ENCODE measurements at places on chromosomes 2 and 18.

GRCh38 chr2:10086950-10087349, 6.7 kb upstream of the CYS1 start:
- DNase-seq, result no peak

DNA sequence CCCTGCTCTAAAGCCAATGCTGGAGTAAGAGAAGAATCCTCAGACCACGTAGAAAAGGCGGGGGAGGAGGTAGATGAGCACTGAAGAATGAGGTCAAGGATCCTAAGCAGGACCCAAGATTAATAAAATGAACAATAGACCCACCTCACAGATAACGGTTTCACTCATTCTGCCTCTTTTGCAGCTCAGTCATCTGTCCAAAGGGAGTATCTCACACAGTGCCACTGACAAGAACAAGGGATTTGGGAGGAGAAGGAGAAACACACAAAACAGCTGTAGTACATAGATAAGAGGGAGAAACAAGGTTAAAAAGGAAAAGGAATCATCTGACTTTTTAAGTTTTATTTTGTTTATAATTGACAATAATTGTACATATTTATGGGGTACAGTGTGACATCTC, 30.9 kb upstream of the SULT1C4 start:
- no peak for DNase-seq

GRCh38 chr18:79465392-79465991, 69.8 kb downstream of the NFATC1 start:
- peak; percentile 62 for DNase-seq

GRCh38 chr2:210318891-210319290, 3.9 kb upstream of the MYL1 start:
- DNase-seq, result no peak

GRCh38 chr2:223486751-223487150, 115.4 kb downstream of the SCG2 start:
- DNase-seq, result no peak

- no peak for DNase-seq
Measured at GRCh38 chr2:102550151-102550550, 69.2 kb upstream of the SLC9A2 start.

DNA sequence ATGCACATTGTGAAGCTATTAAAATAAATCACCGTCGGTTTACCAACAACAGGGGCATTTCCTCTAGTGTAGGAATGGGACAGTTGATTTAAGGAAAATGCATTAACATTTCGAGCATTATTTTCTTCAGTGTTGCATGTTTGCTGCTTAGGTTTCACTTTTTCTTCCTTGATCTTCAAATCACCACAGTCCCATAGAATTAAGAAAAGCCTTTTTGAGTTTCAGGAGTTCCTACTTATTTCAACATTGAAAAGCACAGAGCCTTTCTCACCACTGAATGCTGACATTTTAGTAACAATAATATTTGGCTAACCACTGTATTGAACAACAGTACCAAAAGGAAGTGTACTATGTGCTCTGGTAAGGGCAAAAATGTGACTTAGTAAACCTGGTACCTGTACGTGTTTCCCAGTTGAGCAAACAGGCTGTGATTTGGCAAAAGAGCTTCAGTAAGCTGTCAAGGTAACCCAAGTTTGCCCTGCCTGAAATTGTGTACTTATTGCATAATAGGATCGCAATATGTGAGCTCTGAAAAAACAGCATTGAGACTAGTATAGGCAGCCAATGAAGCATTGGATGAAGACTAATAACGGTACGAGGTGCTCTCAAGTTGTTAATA, 2.2 kb downstream of the LRRTM4 start:
- no peak for DNase-seq

- DNase-seq, result no peak
Measured at GRCh38 chr18:58055890-58056558, 12.0 kb downstream of the NEDD4L start.

- DNase-seq, result no peak
Measured at GRCh38 chr2:145108361-145108778, 588.5 kb upstream of the ZEB2 start.

GRCh38 chr2:81876624-81877023, 1572.1 kb upstream of the LRRTM1 start:
- no peak for DNase-seq

DNA sequence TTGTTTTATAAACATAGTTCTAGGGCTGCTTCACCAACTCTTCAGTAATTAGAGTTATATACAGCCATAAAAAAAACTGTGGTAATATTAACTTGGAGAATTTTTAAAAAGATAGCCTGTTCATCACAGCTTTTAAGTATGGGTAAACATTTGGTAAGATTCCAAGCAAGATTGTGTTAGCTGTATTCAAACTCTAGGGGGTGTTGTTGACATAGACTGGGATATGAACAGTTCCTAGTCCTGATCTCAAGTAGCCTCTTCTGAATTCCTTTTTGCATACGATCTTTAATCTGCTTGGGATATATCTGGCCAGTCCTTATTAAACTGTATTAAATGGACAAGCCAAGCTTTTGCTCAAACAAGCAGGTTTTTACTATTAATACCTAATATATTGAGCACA, 13.4 kb downstream of the NOP58 start:
- no peak for DNase-seq

- DNase-seq, result no peak
Measured at GRCh38 chr18:741931-742512, 29.6 kb upstream of the ENOSF1 start.

DNA sequence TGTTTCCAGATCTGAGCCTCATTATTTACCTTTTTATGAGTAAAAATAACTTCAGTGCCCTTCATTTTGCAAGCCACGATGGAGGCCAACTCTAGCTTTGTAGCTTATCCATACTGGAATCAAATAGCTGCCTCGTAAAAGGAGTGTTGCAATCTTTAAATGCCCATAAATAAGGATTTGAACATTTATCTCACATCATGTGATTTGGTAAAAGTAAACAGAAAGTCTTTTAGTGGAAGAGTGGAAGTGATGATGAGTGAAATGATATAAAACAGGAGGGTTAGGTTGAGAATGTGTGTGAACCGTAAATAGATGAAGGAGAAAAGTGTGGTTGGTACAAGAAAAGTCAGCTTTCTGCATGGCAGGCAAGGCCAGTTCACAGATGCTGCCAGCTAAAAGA, 348.9 kb downstream of the OSR1 start:
- DNase-seq, result no peak

GRCh38 chr18:711657-712400, 601 bp downstream of the ENOSF1 start:
- DNase-seq, result peak; percentile 82

- no peak for DNase-seq
Measured at GRCh38 chr2:159996792-159997546, 65.4 kb downstream of the PLA2R1 start.

DNA sequence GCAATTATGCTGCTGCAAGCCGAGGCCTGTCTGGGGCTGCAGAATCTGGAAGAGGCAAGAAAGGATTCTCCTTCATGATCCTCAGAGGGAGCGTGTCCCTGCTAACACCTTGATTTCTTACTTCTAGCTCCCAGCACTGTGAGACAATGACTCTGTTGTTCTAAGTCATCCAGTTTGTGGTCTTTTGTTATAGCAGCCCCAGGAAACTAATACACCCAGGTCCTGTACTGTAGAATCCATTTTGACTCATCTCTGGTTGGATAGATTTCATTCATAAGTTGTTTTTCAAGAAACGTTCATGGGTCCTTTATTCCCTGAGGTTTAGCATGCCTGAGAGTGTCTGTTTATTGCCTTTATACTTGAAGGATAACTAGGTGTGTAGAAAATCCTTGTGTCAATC, 112.7 kb downstream of the TMEM17 start:
- no peak for DNase-seq

DNA sequence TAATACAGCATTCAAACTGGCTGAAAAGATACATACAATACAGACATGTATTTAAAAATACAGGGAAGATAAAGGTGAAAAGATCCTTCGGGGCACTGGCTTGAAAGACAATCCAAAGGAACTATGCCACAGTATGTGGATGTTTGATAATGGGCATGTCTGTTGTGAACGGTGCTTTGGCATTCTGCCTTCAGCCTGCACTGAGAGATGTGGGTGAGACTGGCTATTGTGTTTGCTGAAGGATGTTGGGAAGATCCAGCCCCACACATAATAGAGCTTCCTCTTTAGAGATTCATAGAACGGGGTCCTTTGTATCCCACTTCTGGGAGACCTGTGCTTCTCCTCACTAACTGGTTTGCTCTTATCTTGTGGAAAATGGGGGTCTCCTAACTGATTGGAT, 65.1 kb upstream of the CXCR4 start:
- no peak for DNase-seq

DNA sequence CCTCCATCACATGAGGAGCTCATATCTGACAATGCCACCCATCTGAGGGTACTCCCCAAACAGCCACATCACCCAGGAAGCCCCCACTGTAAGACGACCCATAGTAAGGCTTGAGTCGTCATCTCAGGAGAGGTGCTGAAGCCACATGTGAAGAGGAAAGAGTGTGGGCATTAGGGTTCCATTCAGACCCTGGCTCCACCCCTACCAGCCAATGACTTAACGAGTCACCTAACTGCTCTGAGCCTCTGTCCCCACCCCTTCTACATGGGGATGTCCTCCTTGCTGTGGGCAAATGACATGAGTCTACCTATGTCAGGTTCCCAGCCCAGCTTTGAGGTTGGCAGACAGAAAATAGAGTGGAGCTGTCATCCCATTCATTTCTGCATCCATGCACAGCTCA, 46.3 kb downstream of the C1QL2 start:
- DNase-seq, result no peak

GRCh38 chr2:174977364-174977763, 27.8 kb downstream of the CHN1 start:
- DNase-seq, result no peak

DNA sequence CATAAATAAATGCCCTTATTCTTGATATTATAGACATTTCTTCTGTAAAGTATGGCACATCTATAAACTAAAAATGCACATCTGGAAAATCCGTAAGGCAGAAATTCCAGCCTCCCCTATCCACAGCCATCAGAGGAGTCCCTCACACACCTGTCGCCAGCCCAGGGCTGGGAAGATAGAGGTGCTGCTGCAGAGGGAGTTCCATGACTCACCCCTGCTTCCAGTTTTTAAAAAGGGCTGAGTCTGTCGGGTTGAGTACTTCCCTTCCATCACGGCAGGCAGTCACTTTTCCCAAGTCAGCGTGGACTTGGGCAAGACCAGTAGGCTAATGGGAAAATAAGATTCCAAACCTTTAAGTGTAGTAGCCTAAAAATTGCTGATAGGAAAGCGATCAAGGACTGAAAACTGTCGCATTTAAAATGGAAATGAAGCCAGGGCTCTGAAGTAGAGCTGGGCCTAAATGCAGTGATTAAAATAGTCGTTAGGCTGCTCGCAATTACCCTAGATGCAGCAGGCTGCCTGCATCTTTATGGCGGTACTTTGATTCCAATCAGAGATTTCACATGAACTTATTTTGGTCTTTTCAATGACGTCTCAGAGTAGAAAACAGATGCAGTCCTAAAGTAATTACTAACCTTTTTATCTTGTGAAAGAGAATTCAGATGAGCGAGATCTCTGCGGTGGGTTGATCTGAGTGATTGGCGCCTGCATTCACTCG, 280.5 kb downstream of the AGAP1 start:
- DNase-seq, result no peak

DNA sequence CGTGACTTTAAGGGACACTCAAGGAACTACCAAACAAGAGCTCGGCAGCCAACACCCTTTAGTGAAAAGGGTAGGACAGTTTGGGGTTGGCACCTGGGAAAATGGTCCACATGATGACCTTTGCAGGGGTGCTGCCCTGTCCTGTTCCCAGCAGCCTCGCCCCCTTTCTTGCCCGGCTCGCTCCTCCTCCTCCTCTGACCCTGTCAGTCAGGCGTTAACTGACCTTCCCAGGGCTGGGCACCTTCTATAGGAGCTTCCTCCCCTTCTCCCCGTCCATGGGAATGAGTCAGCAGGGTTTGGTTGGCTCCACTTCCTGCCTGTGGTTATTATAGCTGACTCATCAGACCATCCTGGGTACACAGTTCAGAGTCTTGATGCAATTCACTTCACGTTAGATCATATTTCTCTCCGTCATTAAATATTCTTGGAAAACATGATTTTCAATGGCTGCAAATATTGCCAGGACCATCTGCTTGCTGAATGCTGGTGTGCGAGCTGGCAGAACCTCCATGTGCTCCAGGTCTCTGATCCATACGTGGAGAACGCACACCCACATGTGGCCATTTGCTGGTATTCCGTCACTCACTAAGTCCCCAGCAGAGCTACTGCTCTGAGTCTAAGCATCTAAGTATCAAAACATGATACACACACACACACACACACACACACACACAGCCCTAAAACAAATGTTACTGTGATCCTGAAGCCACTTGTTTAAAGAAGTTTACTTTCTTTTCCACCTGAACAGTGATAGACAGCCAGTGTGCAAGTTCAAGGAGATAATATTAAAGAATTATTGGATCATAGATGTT, 185.0 kb downstream of the ANAPC1 start:
- DNase-seq, result peak; percentile 83

DNA sequence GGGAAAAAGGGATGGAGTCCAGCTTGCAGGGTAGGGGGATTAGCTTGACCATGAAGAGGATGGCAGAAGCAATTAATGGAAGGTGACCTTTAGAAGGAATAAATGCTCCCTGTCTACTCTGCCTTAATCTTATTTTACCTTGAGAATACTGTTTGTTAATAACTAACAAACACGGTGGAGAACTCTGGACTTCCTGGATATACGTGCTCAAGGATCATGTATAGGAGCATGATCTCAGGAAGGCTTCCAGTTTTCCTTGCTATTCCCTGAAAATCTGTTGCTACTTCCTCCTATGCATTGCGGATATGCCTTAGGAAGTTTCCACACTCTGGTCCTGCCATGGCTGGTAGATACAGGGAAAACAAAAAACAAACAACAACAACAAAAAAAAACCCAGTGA, 44.8 kb upstream of the BCL11A start:
- no peak for DNase-seq

DNA sequence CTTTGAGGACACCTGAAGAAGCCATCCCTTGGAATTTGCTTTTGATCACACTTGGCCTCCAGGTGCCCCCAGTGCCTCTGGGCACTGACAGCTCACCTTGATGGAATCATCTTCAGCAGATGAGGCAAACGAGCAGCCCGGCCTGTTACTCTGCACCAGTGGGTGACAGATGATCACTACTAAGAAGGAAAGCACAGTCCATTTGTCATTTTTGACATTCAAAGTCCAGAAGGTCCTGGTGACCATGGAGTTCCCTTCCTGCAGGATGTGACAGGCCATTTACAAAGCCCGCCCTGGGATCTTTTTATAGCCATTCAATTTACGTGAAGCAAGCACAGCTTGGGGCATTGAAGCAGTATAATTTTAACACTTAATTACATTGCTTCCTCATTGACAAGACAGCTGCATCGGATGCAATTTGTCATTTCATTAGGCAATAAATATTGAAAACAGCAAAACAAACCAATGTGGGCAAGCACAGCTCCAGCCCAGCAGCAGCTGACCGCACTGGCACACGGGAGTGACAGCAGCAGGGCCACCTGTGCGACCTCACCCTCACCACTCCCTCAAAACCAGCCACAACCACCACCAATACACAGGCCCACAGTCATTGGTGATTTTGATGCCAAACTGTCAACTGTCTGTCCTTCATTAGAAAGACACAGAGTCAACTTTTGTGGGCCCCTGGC, 76.0 kb upstream of the SLC66A3 start:
- DNase-seq, result no peak

Data from CD4-positive, alpha-beta T cell treated with Interleukin-15 for 1 hour (primary cell).